NCI-H2081 (cell line): ENCODE measurements at places on chromosomes 1 and 21.

DNA sequence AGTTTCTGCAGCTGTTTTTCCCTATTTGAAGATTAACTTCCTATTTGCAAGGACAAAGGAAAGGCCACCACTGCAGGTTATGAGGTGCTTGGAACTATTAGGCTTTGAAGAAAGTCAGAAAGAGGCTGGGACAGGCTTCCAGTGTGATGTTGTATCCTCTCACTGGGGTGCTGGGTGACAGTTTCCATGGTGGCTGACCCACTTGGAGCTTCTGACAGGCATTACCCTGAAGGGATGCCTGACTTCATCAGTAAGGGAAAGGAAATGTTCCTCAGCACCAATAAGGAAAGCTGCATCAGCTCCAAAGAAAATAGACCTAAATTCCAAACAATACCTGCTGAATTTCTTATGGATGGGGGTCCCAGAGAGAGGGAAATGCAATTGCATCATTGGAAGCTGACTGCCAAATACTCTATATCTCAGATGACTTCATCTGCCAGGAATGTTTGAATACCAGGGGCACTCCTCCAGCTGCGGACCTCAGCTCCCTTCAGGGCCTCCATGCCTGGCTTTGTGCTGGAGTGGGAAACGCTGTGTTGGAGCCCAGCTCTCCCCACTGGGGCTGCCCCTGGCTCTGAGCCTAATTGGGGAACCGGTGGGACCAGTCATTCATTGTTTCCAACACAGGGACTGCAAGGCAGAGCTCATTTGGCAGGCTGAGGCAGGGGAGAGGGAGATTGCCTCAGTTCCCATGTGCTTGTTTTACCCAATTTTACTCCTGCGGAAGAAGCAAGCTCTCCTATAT lies 76.6 kb downstream of the RGL1 start:
- DNase-seq, result no peak

GRCh38 chr1:205518661-205519540 lies 14.4 kb downstream of the CDK18 start:
- peak; percentile 42 for DNase-seq

DNA sequence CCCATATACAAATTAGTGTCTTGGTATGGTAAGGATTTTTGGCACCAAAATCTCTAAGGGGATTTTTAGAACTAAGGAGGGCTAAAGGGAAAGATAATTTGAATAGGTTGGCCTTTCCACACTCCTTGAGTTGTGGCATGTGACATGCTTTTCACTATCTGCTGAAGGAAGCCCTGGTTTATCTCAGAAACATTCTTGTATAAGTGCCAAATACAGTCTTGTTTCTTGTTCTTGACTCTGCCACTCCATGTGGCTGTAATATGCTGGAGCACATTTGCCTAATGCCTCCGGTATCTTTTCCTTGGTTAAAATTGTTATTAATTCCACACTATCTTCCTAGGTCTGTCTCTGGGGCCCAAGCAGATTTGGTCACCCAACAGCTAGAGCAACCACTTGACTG lies 457.0 kb downstream of the USP25 start:
- DNase-seq, result no peak

DNA sequence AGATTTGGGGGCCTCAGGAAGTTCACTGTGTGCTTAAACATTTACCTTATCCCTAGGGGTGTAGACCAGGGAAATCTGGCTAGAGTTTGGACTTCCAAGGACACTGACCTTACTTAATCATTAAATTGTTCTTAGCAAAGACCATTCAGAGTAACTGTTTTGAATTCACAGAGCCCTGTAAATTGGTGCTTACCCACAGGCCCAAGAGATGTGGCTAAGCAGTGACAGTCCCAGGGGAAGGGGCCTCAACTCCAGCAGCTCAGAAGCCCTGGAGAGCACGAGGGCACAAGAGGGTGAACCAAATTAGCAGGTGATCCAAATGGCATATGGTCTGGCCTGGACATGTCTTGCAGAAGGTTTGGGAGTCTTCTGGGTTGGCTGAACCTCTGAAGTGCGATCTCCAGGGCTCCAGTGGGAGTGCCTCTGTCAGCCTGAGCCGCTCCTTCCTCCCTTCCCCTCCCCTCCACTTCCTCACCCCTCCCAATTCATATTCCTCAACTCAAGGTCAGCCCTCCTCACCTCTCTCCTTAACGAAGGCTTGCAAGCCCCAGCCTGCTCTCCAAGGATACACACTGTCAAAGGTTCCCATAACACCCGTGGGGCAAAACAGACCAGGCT lies 4.3 kb downstream of the PAQR7 start:
- no peak for DNase-seq

DNA sequence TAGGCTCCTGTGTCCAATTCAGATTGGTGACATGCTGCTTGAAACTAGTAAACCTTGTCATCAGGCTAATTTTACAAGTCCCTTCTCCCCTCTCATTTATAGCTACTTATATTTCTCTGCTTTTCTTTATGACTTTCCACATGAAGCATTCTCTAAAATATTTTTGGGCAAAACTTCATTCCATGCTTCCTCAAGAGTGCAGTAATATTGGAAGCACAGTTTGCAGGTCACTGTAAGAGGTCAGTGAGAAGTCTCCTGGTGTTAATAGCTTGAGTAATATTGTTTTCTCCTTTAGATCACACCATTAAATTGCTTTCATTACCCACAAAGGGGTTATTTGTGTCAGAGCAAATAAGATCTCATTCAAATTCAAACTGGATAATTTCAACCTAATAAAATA lies 46.6 kb downstream of the LPAR3 start:
- no peak for DNase-seq

DNA sequence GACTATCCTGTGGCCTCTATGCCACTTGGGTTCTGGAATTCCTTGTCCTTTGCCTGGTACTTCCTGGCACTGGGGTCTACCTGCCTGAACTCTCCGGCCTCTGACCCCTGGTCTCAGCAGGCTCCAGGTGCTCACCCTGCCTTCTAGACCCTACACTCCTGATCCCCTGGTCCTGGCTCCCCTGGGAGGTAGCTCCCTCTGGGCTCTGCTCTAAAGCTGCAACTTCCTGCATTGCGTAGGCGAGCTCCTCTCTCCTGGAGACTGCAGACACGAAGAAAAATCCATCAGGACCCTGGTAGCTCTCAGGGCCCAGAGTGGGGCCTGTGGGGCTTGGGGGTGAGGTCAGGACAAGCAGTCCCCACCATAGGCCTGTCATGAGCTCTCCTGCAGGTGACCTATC lies 7.8 kb upstream of the PLEKHG5 start:
- no peak for DNase-seq

- no peak for DNase-seq
These were observed 4.0 kb upstream of the KCNA10 start for GRCh38 chr1:110523011-110523410.

GRCh38 chr1:209585672-209586071 lies 2.2 kb downstream of the CAMK1G start:
- peak; percentile 39 for DNase-seq

- DNase-seq, result no peak
These were observed 59.4 kb downstream of the C1orf94 start for GRCh38 chr1:34236089-34236488.

DNA sequence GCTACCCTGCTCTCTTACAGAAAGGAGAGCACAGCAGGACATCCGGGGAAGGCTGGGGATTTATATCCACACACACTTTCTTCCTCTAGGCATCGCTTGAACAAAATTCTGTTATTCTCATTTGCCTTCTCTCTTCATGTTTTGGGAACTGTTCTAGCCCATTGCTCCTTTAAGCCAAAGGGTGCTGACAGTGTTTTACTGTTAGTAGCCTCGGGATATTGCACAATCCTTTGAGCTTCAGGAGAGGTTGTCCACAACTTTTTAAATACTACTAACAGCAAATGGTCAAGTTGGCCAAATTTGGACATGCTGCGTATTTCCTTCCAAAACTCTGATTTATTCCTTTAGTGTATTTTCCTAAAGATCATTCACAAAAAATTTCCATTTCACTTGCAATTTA lies 579.2 kb upstream of the RGS18 start:
- no peak for DNase-seq

GRCh38 chr1:222370913-222371675 lies 176.8 kb downstream of the HHIPL2 start:
- no peak for DNase-seq

DNA sequence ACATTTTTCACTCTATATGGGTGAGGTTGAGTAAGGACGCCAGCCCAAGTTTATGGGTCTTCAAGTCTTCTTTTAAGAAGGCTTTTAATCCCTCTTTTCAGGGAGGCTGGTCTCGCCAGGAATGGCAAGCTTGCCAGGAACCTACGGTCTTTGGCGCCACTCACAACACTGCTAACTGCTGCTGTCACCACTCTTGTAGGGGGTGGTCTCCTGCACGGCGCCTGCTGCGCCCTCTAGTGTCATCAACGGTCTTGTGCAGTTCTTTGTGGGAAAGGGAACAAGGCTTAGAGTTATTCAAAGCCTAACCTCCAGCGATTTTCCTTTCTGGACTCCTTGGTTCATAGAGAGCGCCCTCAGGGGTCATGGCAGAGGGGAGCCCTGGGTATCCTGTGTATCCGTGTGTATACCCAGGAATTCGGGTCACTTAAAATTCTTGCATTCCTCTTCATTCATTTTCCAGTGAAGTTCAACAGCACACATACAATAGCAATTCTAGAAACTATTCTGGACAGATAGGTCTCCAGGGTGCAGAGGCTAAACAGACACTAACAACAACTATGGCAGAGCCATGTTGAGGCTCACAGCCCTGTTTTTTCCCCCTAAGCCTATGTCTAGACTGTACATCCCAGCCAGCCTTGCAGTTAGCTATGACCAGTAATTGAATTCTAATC lies 392.8 kb upstream of the CAMK1G start:
- peak; percentile 53 for DNase-seq

- no peak for DNase-seq
These were observed 228.5 kb upstream of the C1orf174 start for GRCh38 chr1:4128616-4129015.

GRCh38 chr1:3351449-3352298 lies 102.8 kb upstream of the ARHGEF16 start:
- no peak for DNase-seq

DNA sequence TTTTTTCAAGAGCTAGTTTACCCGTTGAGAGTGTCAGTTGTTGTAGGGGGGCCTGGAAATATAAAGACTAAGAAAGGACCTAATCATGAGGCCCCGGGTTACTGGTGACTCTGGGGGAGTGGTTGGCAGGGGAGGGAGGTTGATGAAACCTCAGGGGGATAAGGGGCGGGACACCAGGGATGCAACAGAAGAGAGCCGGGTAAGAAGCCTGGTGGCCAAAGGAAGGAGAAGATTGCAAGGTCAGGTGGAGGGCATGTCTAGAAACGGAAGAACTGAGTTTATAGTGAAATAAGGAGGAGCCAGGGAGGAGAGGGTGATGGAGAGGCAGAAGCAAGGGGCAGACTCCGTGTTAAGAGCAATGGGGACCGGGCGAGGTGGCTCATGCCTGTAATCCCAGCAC lies 12.5 kb upstream of the SPOCD1 start:
- no peak for DNase-seq

GRCh38 chr21:37683396-37684114 lies 232.7 kb downstream of the KCNJ6 start:
- no peak for DNase-seq

GRCh38 chr21:40162075-40162474 lies 294.8 kb downstream of the PCP4 start:
- no peak for DNase-seq

- no peak for DNase-seq
These were observed 58.8 kb downstream of the GALNT2 start for GRCh38 chr1:230125640-230126528.

DNA sequence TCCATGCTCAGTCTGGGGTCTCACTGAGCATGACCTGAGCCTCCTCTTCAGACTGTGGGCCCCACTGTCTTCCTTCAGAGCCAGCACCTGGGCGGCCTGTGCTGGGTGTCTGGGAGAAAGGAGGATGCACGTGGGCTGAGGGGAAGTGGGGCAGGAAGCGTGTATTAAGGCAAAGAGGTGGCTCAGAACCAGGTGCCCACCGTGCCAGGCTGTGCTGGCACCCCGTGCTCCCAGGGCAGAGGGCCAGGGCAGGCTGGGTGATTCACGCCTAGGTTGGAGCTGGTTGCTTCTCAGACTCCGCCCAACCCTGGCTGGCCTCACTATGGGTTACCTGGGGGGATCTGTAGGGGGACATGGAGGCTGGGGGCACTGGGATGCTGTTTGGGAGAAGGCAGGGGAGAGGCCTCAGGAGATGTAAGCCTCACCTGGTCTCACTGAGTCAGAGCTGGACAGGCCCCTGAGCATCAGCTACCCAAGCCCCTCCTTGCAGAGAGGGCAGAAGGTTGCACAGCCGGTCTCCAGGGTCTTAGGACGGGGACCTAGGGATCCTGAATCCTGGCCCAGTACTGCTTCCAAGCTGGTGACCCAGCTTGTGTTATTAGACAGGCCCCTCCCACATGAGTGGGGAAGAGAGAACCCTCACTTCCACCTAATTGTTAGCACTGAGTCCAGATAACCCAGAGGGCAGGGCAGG lies 18.6 kb upstream of the PADI1 start:
- no peak for DNase-seq

GRCh38 chr1:51354416-51354815 lies 24.1 kb upstream of the TTC39A start:
- DNase-seq, result no peak

GRCh38 chr1:178258536-178258935 lies 164.6 kb downstream of the RASAL2 start:
- no peak for DNase-seq

GRCh38 chr1:34155860-34156259 lies 9.2 kb downstream of the CSMD2 start:
- DNase-seq, result no peak

- DNase-seq, result no peak
These were observed 21.2 kb upstream of the NUF2 start for GRCh38 chr1:163300568-163300967.

GRCh38 chr1:201396861-201397464 lies 2.2 kb downstream of the LAD1 start:
- DNase-seq, result peak; percentile 37

DNA sequence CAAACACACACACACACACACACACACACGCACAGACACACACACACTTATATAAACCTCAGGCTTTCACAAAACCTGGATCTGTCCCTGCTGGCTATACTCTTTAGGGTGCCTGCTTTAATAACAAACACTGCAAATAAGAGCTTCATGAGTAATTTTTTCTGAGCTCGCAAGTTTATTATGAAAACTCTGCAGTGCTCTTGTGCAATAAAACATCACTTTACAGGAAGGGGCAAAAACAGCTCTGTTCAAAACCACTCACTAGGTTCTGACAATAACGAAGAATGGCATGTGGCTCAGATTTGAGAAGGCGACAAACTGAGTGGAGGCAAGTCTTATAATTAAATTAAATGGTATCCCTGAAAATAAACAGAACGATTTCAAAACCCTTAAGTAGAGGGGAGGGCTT lies 42.6 kb upstream of the CTPS1 start:
- DNase-seq, result no peak

- no peak for DNase-seq
These were observed 54.2 kb downstream of the EIF2B3 start for GRCh38 chr1:44932151-44932550.

DNA sequence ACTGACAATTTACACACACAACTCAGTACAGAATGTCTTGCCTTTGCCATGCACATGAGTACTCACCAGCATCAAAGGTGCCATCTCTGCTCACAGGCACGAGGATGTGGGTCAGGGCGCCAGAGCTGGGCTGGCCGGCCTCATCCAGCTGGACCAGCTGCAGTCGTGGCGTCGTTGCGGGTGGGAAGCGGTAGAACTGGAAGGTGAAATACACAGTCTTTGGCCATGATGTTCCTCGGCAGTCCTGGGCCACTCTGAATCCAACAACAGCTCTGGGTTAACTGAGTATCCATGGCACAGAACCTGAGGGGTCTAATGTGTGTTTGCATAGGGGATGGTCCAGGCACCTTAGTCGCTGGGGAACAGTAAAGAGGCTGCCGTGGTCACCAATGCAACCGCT lies 87.7 kb downstream of the NPHP4 start:
- no peak for DNase-seq

- no peak for DNase-seq
These were observed 59.3 kb downstream of the FH start for GRCh38 chr1:241460098-241460873.
